Muscle of leg (tissue), 16 donors: ENCODE measurements at places on chromosomes 1 and 21.

DNA sequence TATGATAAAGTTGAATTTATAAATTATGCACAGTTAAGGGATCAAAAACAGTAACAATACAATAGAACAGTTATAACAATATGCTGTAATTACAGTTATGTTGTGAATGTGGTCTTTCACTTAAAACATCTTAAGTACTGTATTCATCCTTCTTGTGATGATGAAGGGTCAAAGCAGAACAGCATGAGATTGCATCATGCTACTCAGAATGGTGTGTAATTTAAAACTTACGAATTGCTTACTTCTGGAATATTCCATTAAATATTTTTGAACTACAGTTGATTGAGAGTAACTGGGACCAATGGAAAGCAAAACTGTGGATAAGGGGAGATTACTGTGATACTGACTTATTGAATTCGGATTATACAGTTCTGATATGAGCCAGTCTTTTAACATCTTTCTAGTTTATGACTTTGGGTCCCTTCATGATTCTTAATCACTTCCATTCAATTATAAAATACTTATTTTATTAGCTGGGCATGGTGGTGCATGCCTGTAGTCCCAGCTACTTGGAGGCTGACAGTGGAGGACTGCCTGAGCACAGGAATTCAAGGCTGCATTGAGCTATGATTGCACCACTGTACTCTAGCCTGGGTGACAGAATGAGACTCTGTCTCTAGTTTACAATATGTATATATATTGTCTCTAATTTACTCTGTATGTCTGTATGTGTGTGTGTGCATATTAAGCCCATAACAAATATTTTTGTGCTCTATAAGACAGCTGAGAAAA is 43.2 kb downstream of the ATP1B1 start:
- no peak for DNase-seq

DNA sequence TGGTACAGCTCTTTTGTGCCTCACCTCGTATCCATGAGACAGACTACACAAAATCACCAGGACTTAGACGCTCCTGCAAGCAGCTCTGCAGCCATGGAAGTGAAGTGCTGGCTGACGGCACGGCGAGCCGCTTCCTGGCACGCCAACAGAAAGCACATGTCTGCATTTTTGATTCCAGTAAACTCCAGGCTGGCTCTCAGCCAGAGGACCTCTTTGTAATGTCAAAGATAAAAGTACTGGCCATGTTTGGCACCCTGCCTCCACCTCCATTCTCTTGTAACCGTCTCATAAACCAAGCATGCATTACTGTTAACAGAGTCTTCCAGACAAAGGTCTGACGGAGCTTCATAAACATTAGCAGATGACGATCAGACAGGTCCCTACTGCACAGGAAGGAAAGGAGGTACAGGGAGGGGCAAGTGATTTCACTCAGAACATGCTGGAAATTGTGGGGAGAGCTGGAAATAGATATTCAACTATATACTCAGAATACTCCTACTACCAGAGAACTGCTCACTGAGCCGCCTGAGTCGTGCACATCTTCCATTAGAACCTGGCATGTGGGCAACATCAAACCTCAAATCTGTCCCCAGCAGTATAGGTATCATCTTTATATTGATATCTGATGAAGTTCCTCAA is 632.0 kb downstream of the SMYD3 start:
- DNase-seq, result peak; percentile 75

GRCh38 chr21:43343095-43343991 is 83.6 kb downstream of the SIK1 start:
- DNase-seq, result no peak

- no peak for DNase-seq
These were observed 338.2 kb upstream of the B3GALT2 start for GRCh38 chr1:193524616-193525015.

DNA sequence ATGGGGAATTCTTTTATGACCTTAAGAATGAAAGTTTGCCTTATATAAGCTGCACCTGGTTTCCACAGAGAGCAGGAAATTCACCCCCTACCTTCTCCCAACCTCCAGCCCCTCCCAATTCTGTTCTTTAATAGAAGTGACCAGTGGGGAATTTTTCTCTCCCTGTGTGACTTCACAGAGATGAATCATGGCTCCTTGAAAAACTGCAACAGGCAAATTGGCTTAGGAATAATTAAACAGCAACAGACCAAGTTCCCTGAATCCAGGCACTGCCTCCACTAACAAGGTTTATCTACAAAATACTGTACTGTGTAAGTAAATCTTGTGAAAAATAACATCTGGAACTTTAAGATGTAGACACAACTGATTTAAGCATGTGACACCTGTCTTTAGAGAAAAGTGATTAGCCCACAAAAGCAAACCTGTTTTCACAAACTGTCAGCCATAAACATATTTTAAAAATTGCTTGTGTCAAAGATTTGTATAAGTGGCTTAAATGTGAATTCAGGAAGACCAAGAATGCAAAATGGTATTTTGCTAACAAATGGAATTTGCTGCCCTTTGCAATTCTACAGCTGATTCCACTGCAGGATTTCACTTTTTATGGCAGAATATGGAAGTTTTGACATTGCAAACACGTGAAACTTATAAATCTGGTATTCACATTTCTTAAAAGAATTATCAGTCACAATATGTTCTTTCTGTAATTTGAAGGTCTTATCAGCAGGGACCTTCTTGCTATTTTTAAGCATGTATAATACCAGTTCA is 54.0 kb downstream of the ALG14 start:
- DNase-seq, result peak; percentile 46

GRCh38 chr1:162422662-162423375 is 10.9 kb upstream of the SH2D1B start:
- peak; percentile 39 for DNase-seq

- no peak for DNase-seq
These were observed 10.1 kb upstream of the EFNA1 start for GRCh38 chr1:155117610-155118009.

DNA sequence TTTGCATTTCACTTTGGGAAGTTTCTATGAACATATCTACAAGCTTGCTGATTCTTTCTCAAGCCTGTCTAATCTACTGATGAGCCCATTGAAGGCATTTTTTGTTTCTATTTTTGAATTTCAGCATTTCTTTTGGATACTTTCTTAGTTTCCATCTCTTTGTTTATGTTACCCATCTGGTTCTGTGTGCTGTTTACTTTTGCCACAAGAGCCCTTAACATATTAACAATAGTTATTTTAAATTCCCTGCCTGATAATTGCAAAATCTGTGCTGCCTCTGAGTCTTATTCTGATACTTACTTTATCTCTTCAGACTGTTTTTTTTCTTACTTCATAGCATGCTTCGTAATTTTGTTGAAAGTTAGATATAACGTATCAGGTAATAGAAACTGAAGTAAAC is 75.8 kb upstream of the ZRANB2 start:
- DNase-seq, result no peak

DNA sequence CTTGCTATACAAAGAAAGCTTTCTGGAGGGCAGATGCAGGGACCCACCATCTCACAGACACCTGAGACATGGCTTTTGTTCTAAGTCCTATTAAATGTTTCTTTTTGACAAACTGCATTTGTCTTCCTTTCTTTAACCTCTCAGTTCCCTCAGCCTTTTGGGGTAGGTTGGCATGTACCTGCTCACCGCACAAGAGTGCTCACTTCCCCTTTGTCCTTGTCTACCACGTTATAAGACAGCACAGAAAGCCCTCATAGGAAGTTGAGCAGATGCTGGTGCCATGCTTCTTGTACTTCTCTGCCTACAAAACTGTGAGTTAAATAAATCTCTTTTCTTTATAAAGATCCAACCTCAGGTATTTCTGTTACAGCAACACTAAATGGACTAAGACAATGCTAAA is 31.9 kb upstream of the RGS21 start:
- DNase-seq, result no peak

DNA sequence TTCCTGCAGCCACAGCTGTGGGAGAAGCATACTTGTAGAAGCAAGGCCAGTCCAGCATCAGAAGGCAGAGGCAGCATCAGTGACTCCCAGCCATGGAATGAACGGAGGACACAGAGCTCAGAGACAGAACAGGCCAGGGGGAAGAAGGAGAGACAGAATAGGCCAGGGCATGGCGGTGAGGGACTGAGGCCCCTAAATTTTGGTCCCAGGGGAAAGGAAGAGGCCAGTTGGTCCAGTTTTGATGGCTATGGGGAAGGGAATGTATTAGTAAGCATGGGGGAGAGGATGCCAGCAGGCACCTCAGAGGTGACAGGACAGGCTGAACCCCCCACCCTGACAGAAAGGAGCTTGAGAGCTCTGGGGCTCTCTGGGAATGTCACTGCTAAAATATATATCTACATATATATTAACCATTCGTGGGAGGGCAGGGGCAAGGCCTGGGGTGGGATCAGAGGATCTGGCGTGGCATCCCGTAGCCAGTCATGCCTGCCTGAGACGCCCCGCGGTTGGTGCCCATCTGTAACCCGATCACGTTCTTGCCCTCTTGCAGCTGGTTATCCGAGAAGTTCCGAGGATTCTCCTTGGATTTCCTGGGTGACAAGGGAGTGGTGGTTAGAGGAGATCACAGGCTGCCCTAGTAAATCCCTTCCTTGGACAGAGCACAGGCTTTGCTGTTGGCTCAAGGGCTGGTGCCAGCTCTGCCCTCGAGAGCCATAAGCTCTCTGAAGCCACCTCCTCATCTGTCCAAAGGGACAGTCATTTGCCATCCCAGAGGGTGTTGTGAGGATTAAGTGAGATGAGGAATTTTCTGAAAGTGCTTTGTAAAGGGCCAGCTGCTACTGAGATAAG is 6.7 kb downstream of the TAGLN2 start:
- DNase-seq, result peak; percentile 66

GRCh38 chr1:108742253-108742652 is 4.2 kb upstream of the STXBP3 start:
- DNase-seq, result no peak

DNA sequence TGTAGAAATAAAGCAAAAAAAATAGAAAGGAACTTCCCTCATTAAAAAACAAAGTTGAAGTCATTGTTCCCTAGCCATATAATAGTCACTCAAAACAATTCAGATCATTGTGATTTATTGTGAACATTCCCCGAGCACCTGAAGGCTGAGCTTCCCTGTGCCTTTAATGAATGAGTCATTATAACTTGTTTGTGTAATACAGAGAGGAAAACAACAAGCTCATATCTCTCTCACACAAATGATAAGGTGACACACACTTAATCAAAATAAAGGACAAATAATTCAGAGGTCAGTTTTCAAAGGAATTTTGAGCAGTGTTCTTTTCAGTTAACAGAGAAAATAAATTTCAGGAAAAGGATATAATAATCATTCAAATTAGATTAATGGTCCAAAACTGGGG is 326.2 kb downstream of the DUSP10 start:
- no peak for DNase-seq

- DNase-seq, result peak; percentile 87
These were observed at the start of gene AMIGO1 for GRCh38 chr1:109509176-109510134. Gene AMIGO1 (minus strand): TSS chr1:109509727. CDS start chr1:109508912, 815 bp downstream.

DNA sequence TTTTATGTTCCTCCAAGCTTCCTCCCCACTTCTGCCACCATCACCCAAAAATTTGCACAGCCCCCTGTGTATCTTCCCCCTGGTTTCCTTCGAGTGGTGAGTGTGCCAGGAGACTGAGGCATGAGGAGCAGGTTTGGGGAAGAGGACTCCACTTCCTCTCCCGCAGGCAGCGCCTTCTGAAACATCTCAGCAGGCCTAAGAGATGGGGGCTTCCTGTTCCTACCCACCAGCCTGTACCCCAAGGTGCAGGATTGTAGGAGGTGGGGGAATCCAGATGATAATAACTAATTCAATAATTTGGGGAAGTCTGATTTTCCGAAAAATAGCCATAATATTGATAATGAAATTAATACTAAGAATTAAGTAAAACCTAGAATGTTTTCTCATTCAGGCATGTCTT is 62.4 kb downstream of the RHBG start:
- DNase-seq, result no peak

DNA sequence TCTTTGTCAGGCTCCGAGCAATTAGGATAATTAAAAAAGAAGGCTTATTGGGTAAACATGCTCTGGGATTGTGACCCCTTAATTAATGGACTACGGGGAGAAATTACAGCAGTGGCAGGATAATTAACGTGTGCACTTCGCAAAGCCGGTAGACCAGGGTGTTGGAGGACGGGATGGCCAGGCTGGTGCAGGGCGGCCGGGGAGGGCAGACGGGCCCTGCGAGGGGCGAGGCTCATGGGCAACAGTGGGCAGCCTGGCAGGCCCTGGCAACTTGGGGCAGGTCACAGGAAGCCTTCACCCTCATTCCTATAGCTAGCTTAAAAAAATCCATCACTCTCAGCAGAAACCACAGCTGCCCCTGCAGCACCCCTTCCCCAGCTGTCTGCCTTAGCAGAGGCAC is 186.2 kb upstream of the ARHGEF16 start:
- DNase-seq, result no peak

- DNase-seq, result peak; percentile 33
These were observed 27.3 kb downstream of the STPG1 start for GRCh38 chr1:24386241-24386640.

GRCh38 chr1:38031513-38031866 is 15.1 kb downstream of the POU3F1 start:
- no peak for DNase-seq

DNA sequence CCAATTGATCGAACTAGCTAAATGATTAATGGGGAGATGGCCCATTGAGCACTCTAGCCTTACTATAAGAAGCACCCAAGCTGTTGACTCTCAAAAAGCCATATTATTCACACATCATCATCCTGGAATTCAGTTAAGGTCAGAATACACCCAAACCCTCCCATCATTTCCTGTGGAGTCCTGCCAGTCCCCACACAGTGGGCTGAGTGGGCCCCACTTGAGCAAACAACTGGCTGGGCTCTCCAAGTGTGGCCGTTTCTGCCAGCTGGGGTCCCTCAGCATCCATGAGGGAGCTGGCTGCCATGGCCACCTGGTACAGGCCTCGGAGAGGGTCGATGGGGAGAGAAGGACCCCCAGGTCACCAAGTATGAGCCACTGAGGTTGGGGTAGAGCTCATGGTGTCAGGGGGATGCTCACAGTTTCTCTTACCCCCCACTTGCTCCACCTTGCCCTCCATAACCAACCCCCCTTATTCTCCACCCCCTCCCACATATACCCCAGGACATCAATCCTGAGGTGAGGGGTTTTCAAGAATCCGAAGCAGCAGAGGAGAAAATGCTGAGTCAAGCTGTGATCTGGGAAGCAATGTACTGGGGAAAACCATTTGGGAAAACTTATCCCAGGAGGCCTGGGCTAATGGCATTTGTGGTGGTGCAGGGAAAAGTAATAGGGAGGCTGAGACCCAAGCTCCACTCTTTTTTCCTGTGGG is 60.3 kb downstream of the UBE2T start:
- DNase-seq, result no peak

- no peak for DNase-seq
These were observed 22.3 kb upstream of the PDE9A start for GRCh38 chr21:42631142-42631541.

GRCh38 chr1:7516341-7516740 is 254.8 kb upstream of the VAMP3 start:
- DNase-seq, result peak; percentile 48

GRCh38 chr21:46111857-46112724 is 14.2 kb downstream of the COL6A2 start:
- peak; percentile 4 for DNase-seq

GRCh38 chr1:162406811-162407210 is 5.1 kb downstream of the SH2D1B start:
- DNase-seq, result no peak

GRCh38 chr1:109910963-109911798 is 532 bp downstream of the CSF1 start:
- DNase-seq, result peak; percentile 40
